ENCODE measurements at places on chromosomes 16 and 17. TPM values are rescaled to one million over a fixed set of nuclear protein-coding genes. Genes with fewer than 3 reads are reported as not detected.
A peak's percentile ranks its signal among the peaks of the same experiment; 100 is the strongest.

Gene MRPS7
- 72.9 TPM for total RNA-seq

Gene DHRS7C
- not detected for total RNA-seq

Gene GPR142
- not detected for total RNA-seq

Gene CHST4
- not detected for total RNA-seq

Gene NLRC5
- 151 TPM for total RNA-seq

Gene TP53TG3D
- total RNA-seq, result not detected

Gene SLC12A3
- not detected for total RNA-seq

Gene SMIM36
- not detected for total RNA-seq

Gene MYH3
- 1.6 TPM for total RNA-seq

Gene CNGB1
- not detected for total RNA-seq

Gene DNAAF8
- total RNA-seq, result 0.31 TPM

DNA sequence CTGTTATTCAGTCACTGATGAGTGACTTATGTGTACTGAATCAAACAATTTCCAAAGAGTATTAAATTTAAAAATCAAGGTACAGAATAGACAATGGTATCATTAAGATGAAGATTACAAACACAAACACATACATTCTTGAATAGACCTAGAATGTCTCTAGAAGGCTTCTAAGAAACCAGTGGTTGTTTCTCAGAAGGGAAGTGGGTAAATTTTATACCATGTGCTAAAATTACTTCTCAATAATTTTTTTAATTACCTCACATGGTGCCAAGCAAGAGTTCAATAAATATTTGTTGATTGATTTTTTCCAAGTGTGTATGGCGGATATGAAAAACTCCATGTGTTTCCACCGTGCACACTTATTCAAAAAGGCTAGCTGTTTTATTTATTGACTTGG, 6.4 kb downstream of the DYNLRB2 start:
- DNase-seq, result no peak

GRCh38 chr17:28811651-28812090, 30.9 kb downstream of the FAM222B start:
- peak; percentile 14 for DNase-seq

DNA sequence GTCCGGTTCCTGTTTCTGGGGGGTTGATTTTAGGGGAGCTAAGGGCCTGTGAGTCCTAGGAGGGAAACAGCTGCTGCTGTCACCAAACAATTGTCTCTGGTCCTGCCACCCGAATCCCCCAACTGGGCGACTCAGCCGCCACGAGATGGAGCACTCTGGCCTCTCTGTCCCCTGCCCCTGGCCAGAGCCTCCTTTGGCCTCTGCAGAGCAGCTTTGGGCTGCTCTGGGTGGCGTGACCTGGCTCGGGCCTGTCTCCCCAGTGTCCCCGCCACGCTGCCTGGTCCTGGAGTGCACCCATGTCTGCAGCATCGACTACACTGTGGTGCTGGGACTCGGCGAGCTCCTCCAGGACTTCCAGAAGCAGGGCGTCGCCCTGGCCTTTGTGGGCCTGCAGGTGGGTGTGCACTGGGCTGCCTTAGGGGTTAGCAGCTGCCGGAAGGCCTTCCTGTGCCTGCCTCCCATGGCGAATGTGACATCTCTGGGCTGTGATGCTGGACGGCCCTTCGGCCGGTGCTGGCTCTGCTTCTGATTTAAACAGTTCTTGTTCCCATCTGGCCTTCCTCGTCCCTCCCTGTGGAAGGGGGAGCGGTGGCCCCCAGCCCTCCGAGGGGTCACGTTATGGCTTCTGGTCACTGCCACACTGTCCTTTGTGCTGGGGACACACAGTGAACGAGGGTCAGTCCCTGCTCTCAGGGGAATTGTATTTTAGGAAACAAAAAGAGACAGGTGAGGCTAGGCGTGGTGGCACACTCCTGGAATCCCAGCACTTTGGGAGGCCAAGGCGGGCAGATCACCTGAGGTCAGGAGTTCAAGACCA, 11.6 kb upstream of the RNF213 start:
- no peak for DNase-seq

DNA sequence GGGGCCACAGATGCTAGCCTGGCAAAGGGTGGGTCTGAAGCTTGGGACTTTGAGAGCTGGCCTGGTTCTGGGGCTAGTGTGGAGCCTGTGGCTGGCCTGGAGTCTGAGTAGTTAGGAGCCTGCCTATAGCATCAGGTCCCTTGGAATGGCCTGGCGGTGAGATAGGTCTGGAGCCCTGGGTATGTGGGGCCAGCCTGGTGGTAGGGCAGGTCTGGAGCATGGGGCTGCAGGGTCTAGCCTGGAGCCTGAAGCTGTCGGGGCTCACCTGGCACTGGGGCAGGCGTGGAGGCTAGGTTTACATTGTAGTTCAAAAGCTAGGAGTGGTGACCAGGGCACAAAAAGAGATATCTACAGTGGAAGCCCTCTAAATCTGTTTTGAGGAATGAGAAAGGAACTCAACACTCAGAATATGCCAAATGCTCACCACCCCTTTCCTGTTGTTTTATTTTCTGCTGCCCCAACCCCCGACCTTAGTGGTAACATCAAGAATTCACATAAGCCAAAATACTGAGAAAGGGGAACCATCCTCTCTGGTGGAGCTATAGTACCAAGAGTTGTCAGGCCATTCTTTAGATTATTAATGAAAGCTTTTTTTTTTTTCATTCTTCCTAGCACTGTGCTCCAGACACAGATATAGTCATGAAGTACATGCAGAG, 100.3 kb downstream of the TANC2 start:
- DNase-seq, result no peak

DNA sequence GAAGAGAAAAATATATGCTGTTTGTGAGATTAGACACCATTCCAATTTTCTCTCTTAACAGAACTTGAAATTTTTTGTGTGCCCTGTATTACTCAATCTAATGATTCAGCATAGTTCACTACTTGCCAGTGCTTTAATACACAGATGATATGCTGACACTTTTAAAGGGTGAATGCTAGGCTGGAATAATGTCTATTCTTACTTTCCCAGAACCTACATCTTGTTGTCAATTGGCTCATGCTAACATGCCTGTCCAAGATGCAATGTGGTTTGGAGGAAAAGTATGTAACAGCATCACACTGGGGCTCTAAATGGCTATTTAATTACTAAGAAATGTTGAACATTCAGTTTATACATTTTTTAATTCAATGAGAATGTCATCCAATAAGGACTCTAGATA, 7.6 kb upstream of the MAP2K6 start:
- no peak for DNase-seq

DNA sequence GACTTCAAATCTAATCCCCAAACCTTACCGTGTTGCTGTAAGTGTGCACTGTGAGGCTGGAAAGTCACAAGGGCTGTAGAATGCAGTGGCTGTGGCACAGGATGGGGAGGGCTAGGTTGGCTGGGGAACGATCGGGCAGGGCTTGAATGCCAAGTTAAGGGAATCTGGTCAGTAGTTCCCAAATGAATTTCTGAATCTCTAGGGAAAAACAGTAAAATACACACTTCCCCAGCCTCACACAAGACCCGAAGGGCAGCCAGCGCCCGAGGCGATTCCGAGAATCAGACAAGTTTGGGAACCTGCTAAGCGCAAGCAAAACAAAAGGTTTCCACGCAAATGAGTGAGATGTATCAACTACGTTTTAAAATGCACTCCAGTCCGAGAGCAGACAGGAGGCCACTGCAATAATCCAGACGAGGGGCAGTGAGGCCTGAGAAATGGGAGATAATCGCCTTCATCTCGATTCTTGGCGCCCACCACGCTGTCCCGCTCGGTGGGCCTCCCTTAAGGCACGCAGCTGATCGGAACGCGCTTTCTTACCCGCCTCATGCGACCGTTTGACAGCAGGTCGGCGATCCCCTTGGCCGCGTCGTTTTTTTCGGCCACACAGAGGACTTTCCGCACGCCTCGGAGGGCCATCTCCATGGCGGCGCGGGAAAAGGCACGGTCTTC, 599 bp downstream of the TOP3A start:
- peak; percentile 18 for DNase-seq

DNA sequence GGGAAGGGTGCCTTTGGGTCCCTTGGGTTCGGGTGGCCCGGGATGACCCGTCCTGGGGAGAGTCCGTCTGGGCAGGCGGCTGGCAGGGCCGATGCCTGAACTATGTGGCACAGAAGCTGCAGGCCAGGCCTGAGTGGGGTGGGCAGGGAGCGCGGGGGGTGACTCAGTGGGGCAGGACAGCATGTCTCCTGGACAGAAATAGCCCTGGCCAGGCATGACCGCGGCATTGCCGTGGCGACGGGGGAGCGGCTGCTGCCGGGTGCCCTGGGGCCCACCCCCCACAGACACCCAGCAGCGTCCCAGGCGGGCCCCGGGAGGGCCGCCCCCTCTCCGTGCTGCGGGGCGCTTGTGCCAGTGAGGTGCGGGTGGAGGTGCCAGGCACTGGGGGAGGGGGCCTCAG, 1.8 kb upstream of the C1QTNF8 start:
- DNase-seq, result no peak

- no peak for DNase-seq
Measured at GRCh38 chr16:51431517-51432241, 280.6 kb upstream of the SALL1 start.

GRCh38 chr17:63519116-63519881, 3.9 kb upstream of the KCNH6 start:
- no peak for DNase-seq

GRCh38 chr17:16988749-16989229, 16.9 kb upstream of the TNFRSF13B start:
- DNase-seq, result peak; percentile 55

DNA sequence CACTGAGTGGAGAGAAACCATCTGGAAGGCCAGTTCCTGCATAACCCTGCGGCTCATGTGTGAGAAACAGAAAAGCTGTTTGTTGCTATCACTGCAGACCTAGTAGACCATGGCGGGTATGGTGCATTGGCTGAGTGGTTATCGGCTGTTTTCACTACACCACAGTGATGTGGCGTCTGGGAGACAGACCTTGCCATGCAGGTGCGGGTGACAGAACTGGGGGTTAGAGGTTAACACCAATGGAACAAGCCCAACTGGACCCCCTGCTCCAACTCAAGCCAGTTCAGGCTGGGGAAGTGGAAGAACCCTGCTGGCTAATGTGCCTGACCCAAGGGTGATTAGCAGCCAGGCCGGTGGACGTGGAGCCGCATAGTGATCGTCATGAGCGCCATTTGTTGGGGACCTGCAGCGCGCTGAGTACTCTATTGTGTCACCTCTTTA, 91.9 kb downstream of the IRF8 start:
- no peak for DNase-seq

- DNase-seq, result no peak
Measured at GRCh38 chr16:80986557-80986956, 20.1 kb downstream of the CMC2 start.

- DNase-seq, result no peak
Measured at GRCh38 chr16:60137891-60138290, 1403.8 kb upstream of the GOT2 start.

- no peak for DNase-seq
Measured at GRCh38 chr17:77884967-77885641, 73.4 kb upstream of the TNRC6C start.

DNA sequence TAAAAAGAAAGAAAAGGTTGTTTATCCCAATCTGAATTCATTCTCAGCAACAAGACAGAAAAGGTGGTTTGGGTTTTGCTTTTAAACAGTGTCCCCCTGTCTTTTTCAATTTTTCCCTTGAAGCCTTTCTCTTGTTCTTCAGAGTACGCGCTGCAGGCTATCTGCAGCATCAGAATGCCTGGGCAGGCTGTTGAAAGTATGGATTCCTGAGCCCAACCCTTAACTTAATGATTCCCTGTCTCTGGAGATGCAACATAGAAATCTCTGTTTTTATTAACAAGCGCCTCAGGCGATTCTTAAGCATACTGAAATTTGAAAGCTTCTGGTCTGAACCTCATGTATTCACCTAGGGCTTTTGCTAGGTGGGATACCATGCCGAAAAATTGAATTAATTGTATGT, 32.1 kb downstream of the DGKE start:
- no peak for DNase-seq

DNA sequence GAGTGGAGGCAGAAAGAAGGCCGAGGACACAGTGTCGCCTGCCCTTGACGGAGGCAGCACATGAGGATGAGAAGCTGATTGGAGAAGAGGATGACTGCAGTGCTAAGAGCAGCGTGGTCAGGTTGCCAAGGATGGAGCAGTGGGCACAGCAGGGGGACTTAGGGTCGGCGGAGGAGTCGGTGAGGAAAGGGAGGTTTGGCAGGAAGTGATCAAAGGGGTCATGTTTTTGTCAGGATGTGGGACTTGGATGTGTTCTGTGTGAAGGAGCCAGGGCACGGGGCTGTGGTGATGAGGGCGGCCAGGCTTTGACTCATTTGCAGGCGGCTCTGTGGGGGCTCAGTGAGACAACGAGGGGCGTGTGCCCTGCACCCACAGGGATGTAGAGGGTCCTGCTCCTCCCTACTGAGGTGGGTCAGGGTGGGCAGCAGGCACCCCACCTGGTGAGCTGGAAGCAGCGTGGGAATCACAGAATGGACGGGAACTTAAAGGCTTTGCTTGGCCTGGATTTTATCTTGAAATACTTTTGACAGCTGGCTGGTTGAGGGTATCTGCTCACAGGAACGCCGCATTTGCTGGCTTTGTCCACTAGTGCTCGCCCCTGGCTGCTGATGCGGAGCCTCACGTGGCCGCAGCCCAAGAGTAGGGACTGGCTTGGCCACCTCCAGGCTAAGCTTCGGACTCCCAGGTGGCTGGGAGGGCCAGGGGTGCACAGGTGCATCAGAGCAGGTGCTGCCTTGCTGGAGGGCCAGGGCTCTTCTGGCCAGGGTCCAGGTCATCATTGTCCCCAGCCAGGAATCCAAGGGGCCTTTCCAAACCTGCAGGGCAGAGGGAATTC, 6.0 kb downstream of the MPG start:
- peak; percentile 42 for DNase-seq

DNA sequence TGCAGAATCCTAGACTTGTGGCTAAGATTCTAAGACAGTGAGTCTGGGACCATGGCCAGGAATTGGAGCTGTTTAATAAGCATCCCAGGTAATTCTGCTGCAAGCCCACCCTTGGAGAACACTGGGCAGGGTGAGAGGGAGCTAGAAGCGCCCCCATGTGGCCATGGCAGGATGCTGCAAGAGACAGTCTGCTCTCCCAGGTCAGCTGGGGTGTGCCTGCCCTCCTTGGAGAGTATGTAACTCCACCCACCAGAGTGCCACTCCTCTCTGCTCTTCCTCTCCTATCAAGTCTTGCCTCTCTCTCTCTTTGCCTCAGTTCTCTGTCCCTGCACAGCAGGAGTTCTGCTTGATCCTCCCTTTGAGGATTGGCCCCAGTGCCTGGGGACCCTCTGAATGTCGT, 14.9 kb downstream of the RCVRN start:
- DNase-seq, result peak; percentile 30

DNA sequence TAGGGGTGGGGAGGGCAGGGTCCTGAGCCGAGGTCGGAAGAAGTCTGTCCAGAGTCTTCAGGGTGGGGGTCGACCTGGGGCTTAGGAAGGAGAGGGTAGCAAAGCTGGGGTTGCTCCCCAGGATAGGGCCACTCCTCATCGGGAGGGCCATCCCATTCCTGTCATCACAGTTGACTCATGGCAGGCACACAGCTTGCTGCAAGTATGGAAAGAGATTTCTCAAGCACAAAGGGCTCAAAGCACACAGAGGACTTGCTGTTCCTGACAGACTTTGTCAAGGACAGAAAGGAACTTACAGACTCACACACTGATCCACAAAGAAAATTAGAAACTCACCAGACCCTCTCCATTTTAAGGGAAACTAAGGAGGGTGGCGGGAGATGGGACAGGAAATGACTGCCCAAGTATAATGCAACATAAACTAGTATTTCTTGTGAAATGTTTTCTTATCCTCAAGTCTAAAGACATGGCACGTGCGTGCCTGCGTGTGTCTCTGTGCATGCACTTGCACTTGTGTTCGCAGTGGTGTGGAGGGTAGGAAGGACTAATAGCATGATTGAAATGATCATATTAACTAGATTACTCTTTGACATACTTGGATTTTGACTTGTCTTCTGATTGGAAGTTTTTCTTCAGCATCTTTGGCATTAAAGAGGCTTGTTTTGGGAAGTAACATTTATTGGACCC, 2.4 kb downstream of the AOC2 start:
- no peak for DNase-seq

GRCh38 chr17:66604376-66604775, 230.5 kb upstream of the CACNG5 start:
- DNase-seq, result no peak

Data from activated CD4-positive, alpha-beta memory T cell treated with anti-CD3 and anti-CD28 coated beads for 36 hours (primary cell).